CD4-positive, alpha-beta T cell treated with Interleukin-21 for 1 hour (primary cell): ENCODE measurements at places on chromosomes 7 and 10.

- peak; percentile 15 for DNase-seq
Measured at GRCh38 chr7:108452707-108453106, 3.5 kb downstream of the NRCAM start.

GRCh38 chr10:46069771-46070463 lies 23.8 kb upstream of the MSMB start:
- DNase-seq = no peak

DNA sequence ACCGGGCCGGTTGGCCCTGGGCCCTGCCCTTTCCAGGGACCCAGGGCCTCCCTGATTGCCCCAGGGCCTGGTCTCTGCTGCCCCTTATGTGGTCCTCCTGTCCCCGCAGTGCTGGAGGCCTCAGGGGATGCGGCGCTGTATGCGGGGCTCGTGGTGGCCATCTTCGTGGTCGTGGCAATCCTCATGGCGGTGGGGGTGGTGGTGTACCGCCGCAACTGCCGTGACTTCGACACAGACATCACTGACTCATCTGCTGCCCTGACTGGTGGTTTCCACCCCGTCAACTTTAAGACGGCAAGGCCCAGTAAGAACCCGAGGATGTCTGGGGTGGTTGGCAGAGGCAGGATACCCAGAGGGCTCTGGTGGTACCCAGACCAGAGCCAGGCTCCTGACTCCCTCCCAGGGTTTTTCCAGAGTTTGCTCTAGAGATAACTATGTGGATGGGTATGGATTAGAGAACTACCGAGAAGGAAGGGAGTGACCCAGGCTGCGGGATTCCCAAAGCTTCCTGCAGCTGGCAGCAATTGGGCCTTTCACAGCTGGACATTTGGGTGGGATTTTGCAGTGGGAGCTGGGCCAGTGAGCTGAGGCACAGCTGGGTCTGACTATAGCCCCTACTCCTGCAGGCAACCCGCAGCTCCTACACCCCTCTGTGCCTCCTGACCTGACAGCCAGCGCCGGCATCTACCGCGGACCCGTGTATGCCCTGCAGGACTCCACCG lies 28.1 kb upstream of the SLC29A3 start:
- no peak for DNase-seq

- DNase-seq = no peak
Measured at GRCh38 chr10:8544500-8544899, 490.0 kb downstream of the GATA3 start.

GRCh38 chr7:150753826-150754603 lies 16.8 kb downstream of the GIMAP5 start:
- DNase-seq = peak; percentile 60

DNA sequence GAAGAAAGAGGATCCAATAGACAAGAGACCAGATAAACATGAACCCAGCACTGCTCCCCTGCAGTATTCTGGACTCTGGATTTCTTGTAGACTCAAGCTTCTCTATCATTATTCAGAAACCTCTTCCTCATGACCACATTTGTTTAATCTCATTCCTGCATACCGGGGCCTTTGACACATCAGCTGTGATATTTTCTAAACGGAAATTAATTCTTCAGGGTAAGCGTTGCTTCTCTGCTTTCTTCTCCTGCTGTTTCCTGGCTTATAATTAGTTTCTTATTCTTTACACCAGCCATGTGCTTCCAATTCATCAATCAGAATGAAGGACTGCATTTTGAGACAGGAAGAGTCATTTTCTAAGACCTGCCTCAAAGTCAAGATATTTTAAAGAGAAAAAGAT lies 54.2 kb upstream of the TARP start:
- DNase-seq = no peak
